Epithelial cell of esophagus (primary cell): ENCODE measurements at places on chromosomes 2 and 18.

- DNase-seq, result no peak
These were observed 41.5 kb downstream of the L3MBTL4 start for GRCh38 chr18:6373187-6373586.

DNA sequence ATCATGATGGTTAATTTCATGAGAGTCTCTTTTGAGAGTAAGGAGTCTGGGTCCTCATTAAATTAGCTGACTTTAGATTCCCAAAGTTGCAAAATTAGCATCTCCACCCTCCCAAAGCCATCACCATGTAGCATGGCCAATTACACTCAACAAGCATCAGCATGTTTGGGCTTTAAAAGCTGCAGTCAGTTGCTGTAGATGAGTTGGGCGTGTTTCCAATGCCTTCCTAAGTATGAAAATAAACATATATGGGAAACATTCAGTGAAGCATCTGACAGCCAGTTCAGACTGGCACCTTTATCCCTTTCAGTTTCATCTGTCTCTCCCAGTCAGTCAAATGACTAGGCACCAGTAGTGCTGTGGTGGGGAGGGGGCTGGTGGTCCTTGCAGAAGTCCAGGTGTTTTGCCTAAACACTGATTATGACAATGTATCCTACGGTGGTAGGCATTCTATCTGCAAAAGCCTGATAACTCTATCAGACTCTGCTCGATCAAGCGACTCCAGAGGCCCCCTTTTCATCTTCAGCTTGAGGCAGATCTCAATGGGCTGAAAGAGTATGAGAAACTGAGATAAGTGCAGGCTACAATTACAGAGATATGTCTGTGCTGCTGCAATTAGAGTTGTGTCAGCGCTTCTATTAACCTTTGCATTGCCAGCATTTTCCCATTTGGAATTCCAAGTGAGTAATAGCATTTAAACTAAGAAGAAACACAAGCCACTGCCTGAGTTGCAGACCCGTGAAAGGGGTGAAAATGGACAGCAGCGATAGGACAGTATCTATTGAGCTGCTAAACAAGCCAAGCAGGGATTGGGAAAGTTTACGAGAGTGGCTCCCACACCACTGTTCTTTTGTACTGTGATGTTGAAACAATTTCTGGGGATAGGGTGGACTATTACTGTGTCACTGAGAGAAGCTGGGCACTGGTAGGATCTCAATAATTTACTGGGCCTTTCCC is 67.3 kb upstream of the SPOPL start:
- DNase-seq, result peak; percentile 89

- no peak for DNase-seq
These were observed 252.3 kb downstream of the CYRIA start for GRCh38 chr2:16413285-16413684.

GRCh38 chr2:161139098-161139987 is 20.9 kb upstream of the TANK start:
- peak; percentile 19 for DNase-seq

DNA sequence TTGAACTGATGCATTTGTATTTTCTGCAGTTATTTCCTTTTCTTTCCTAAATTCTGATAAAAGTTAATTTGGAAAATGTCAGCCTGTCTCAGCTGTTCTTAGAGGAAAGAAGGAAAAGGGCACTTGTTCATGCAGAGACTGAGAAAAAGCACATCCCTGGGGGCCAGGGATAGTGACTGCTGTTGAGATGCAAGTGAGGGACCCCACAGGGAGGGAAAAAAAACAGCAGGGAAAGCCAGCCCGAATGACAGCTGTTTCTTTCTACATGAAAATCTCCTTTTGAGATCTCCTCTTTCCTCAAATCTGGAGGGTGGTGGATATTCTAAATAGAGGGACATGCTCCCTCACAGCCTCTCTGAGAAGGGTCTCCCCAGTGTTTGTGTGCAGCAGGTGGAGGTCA is 14.0 kb upstream of the MTA3 start:
- DNase-seq, result no peak

DNA sequence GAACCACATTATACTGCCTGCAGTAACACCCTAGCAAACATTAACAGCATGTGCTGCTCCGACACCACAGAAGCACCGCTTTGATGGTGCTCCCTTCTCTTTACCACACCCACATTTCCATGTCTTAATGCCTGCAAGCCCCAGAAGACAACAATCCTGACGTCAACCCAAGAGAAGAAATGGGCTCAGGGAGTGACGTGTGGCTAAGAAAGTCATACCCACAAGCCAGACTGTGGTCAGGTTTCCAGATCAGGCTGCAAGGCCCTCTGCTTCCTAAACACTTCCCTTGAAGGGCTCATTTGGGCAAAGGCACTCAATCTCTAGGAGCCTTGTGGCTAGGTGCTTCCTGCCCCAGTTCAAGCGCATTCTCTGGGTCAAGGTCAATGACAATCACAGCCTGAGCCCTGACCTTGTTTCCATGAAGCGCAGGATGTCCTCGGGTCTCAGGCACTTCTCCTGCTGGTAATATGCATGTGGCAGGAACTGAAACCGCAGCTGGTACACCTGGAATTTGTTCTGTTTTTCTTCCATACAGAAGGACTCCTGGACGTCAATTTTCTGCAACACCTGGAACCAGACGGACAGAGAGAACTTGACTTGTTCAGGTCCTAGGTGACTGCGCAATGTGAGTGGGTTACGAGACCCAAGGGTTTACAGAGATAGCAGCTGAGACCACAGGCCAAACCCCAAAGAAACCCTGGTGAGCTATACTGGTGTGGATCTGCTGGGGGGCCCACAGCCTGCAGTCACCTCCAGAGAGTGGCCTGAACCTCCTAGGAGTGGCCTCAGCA is 67.2 kb downstream of the POLR1A start:
- DNase-seq, result no peak

- no peak for DNase-seq
These were observed 150.0 kb downstream of the EVA1A start for GRCh38 chr2:75410702-75411101.

DNA sequence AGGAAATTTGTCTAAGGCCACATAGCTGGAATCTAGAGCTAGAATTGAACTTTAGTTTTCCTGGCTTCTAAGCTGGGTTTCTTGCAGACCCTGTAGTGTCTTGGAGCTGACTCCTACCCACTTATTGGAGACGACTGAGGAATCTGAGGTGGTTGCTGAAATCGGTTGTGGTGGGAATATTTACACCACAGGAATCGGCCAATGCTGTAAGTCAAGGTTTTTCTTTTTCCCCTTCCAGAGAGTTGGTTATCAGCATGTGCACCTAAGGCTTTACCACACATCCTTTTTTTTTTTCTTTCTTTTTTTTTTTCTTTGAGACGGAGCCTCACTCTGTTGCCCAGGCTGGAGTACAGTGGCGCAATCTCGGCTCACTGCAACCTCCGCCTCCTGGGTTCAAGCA is 9.4 kb downstream of the CABLES1 start:
- DNase-seq, result no peak

DNA sequence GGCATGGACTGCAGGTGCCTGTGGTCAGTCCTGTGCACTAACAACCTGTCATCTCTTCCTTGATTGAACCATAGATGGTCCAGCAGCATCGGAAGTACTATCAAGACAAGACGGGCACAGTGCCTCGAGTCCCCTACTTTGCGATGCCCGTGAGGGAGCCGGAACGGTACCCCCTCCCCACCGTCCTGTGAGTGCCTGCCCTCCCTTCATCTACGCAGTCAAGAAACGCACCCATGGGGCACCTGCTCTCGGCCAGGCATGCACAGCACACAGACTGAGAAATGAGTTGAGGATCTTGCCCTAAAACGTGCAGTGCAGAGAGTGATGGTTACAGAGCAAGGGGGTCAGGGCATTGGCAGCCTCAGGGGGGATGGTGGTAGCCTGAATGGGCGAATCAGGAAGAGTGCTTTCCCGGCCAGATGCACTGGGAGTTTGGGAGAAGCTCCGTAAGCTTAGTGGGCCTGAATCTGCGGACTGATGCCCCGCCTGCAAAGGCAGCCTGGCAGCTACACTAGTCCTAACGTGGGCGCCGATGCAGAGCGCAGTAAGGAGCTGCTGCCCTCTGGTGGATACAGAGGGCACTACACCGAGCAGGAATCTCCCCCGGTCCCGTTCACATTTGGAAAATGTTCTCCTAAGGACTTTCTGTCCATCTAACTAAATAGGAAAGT is 63.6 kb downstream of the CIB4 start:
- peak; percentile 62 for DNase-seq

GRCh38 chr2:23390152-23390551 is 5.2 kb downstream of the KLHL29 start:
- no peak for DNase-seq

- DNase-seq, result no peak
These were observed 5.9 kb upstream of the RAX start for GRCh38 chr18:59279193-59279592.

- DNase-seq, result no peak
These were observed 61.9 kb upstream of the EPB41L5 start for GRCh38 chr2:119950966-119951365.

DNA sequence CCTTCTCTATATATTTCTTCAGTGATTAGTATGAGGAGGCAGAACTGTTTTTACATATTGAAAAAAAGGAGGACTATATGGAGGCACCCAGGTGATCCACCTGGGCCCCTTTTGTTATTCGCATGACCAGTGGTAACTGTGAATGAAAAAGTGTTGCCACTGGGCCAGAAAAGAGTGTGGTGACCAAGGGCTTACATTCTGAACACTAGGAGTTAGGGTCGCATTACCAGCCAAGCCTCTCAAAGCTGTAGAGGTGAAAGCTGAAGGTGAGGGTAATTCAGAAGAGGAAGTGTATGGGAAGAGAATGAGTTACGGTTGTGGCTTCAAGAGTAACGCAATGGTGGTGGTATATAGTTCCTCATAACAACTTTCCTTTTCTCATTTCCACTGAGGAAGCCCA is 487.6 kb downstream of the TMEM182 start:
- DNase-seq, result no peak

DNA sequence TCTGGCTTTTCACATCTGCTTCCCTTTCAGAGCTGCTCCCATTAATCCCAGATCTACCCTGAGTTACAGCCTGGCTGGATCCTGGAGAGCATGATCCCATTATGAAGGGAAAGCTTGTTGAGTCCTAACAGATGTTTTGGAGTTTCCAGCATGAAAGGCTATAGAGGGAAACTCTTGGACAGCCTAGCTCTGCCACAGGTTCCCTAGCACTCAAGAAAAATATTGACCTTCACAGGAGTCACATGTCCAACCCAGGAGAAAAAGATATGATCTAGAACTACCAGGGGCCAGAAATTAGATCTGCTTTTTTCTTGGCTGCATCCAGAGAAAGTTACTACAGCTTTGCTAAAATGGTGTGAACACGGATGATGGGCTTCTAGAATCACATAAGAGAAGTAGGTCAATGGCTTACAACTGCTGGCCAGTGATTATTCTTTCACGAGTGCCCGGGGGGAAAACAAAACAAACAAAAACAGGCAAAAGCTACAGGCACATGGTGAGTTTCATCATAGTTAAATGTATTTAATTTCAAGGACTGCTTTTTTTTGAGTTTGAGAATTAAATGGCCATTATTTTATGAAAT is 15.9 kb downstream of the CCDC93 start:
- no peak for DNase-seq

DNA sequence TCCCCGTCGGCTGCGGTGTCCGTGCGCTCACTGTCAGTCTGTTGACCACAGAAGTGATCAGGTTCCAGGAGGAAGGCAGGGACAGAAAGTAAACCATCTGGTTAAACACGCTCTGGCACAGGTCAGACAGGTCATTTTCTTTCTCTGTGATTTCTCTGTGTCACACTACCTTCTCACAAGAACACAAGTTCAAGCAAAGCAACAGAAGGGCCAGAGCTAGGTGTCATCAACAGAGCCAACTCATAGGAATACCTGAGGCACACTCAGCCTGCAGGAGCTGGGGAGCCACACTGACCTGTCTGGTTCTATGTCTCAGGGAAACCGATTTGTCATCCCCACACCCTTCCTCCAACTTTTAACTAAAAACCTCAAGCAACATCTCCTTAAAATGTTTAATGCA is 115.1 kb upstream of the ZBTB14 start:
- DNase-seq, result peak; percentile 56

DNA sequence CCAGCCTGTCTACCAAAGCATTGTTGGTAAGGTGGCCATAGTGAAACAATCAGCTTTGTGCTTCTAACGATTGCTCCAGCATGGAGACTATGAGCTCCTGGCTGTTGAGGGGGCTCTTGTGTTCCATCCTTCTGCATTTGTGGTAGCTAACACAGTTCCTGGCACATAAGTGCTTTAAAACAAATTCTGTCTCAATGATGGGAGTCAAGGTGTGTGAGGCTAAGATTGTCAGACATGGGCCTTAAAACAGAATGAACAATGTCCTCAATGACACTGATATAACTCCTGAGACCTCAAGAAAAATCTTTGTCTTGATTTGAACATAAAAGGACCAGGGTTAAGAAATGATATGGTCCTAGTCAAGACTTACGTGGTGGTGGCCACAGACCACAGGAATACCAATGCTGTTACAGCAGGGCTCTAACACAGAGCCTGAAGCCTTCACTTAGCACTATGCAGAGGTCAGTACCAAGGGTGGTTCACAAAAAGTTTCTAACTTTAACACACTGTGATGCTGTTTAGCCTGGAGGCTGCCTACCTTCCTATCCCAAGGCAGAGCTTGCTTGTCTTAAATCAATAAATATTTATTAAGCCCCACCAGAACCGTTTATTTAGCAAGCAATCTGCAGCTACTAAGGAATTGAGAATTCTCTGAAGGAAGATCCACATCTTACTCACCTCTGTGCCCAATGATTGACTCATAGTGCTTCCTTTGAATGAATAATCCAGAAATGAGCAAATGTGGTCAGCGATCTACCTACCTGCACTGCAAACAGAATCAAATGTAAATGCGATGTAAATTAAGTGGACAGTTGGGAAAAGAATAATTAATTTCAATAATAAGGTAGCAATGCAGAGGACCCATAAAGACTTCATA is 35.1 kb downstream of the EVA1A start:
- DNase-seq, result peak; percentile 86

DNA sequence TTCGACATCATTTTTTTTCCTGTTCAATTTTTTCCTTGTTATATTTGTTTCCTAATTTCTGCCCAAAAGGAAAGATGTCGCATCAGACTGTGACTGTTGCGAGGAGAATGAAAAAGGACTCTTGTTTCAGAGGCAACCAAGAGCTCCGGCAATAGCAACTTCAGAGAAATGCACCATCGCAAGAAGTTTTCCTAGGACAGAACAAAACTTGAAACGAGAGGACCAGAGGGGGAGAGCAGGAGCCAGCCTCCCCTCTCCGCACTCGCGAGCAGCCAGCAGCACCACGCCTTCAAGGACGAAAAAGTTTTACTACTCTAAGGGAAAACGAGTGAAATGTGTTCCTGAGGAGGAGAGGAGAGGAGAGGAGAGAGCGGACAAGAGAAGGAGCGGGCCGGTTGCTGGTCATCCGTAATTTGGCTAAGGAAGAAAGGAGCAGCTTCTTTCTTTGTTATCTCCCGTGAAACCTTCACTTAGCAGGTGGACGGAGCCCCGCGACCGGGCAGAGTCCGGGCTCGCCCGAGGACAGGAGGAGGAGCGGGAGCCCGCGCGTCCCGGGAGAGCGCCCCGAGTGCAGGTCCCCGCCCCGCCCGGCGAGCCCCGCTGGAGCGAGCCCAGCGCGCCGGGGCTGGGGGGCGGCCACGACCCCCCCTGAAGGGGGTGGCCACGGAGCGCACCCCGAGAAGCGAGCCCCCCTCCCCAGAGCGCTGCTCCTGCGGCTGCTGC is 744 bp downstream of the POU3F3 start:
- DNase-seq, result no peak

- peak; percentile 37 for DNase-seq
These were observed 495.2 kb upstream of the MEIS1 start for GRCh38 chr2:65939687-65940086.
